ENCODE measurements at places on chromosomes 2 and 18.

DNA sequence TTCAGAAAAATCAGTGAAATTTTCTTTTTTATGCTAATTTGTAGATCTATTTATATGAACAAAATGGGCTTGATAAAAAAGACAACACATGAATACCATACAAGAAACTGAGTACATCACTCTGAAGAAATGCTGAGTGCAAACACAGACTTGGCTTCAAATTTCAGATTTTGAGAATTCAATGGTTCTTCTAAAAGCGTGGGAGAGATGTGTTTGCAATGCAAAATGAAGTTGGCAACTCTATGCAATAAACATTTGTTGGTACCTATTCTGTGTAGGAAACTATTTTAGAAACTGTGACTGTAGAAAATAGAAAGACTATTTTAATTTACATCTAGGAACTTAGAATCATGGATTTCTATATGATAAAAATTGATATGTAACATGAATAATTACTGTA is 1834.1 kb upstream of the CELF4 start:
- DNase-seq = no peak

- DNase-seq = no peak
Observed at GRCh38 chr2:190455358-190456095, 47.4 kb downstream of the MFSD6 start.

- no peak for DNase-seq
Observed at GRCh38 chr2:59005836-59006615, 764.9 kb upstream of the FANCL start.

DNA sequence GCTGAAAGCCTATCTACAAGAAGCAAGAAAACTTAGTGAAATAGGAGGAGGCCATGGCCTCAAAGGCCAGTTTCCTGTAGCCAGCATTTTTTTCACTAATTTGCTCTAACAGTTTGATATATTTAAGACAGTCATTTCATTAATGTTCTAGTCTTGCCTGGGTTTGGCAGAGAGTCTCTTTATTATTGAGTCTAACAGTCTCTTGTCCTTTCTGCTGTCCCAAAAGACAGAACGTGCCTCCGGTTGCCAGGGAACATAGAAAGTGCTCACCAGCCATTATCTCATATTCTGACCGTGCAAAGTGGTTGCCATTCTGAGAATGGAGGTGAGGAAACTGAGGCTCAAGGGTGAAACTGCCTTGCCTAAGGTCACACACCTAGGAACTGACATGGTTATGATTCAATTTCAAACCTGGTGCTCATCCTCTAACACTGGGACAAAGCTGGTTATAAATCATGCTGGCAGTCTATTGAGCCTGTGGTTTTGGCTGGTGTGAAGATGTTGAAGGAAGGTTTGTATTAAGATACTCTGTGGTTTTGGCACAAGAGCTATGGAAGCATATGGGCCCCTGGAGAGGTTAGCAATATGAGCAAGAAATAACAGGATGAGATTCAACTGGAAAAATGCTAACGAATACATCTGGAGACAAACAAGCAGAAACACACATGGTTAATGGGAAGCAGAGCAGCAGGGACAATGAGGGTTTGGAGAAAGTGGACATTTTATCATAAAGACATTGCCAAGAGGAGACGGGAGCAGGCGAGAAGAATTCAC is 903.3 kb upstream of the KLHL29 start:
- DNase-seq = no peak

GRCh38 chr2:231356466-231356844 is 39.1 kb upstream of the B3GNT7 start:
- no peak for DNase-seq

GRCh38 chr2:206457188-206457634 is 13.9 kb downstream of the ADAM23 start:
- DNase-seq = no peak

- no peak for DNase-seq
Observed at GRCh38 chr2:143513081-143513480, 383.9 kb downstream of the ARHGAP15 start.

GRCh38 chr2:231542136-231542535 is 11.9 kb upstream of the NMUR1 start:
- DNase-seq = no peak

DNA sequence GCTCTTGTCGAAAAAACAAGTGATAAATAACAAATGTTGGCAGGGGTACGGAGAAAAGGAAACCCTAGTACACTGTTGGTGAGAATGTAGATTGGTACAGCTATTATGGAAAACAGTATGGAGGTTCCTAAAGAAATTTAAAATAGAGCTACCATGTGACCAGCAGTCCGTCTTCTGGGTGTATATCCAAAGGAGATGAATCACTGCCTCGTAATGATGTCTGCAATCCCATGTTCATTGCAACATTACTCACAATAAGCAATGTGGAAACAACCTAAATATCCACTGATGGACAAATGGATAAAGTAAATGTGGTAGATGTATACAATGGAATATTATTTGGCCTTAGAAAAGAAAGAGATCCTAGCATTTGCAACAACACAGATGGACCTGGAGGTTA is 50.6 kb downstream of the SLC16A14 start:
- no peak for DNase-seq

DNA sequence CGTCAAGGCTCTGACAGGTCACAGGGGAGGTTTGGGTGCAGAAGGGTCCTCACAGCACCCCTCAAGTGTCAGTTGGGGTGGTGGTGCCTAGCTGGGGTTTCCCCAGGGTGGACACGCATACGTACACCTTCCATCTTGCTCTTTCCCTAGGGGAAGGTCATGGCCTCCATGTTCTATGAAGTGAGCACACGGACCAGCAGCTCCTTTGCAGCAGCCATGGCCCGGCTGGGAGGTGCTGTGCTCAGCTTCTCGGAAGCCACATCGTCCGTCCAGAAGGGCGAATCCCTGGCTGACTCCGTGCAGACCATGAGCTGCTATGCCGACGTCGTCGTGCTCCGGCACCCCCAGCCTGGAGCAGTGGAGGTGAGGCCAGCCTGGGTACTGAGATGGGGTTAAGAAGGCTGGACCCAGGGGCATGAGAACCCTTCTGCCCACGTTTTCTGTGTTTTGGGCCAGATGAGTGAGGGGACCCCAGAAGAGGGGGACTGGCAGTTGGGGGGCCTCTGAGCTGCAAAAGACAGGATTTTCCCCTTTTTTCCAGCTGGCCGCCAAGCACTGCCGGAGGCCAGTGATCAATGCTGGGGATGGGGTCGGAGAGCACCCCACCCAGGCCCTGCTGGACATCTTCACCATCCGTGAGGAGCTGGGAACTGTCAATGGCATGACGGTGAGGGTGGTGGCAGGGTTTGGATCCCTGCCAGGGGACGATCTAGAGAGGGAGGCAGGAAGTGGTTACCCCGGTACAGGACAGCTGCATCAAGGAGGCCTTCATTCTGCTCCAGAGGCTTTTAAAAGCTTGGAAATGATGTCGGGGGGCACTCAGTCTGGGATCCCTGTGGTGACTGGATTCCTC is 20.9 kb downstream of the SLC30A3 start:
- DNase-seq = no peak

DNA sequence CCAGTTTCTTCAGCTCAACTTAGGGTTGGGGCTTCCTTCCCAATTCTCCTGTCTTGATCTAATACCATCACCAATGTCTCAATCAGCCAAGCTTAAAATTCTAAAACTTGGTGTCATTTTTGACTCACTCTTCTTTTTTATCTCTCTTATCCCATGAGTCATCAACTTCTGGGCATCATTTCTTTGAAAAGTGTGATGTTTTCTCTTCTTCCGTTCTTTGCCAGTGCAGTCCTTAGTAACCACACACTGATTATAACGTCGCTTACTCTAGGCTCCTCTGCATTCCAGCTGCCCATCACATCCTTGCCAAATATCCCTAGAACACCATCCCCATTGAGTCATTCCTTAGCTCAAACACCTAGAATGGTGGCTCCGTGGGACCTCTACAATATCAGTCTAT is 27.4 kb upstream of the MRO start:
- DNase-seq = no peak

DNA sequence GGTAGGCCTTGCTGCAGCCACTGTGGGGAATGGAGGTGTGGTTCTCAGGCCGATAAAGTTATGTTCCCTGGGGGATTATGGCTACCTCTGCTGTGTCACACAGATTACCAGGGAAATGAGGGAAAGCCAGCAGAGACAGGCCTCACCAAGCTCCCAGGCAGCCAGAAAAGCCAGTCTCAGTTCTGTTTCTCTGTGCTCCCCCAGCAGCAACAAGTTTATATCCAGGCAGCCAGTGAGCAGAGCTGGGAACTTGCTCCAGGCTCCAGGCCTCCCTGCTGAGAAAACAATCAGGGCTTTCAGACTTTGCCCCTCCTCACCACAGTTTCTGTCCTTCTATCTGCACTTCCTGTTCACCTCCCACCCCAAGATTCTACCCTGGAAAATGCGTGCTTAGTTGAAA is 596.6 kb upstream of the GYPC start:
- no peak for DNase-seq

- no peak for DNase-seq
Observed at GRCh38 chr2:132477436-132477835, 60.8 kb downstream of the GPR39 start.

- no peak for DNase-seq
Observed at GRCh38 chr2:128617661-128618060, 299.0 kb upstream of the HS6ST1 start.

DNA sequence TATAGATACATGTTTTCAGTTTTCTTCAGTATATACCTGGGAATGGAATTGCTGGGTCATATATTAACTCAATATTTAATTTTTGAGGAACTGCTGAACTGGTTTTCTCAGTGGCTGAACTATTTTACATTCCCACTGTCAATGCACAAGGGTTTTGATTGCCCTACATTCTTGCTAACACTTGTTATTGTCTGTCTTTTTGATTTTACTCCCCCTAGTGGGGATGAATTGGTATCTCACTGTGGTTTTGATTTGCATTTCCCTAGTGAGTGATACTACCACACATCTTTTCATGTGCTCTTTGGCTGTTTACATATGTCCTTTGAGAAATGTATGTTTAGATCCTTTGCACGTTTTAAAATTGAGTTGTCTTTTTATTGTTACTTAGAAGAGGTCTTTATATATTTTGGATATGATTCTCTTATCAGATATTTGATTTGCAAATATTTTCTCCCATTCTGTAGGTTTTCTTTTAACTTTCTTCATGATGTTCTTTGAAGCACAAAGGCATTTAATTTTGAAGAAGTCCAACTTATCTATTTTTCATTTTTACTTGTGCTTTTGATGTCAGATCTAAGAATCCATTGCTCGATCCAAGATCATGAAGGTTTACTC is 36.2 kb downstream of the ASB1 start:
- no peak for DNase-seq

GRCh38 chr2:204680576-204680975 is 135.3 kb downstream of the PARD3B start:
- DNase-seq = no peak

- no peak for DNase-seq
Observed at GRCh38 chr18:13183359-13183758, 35.2 kb upstream of the LDLRAD4 start.

DNA sequence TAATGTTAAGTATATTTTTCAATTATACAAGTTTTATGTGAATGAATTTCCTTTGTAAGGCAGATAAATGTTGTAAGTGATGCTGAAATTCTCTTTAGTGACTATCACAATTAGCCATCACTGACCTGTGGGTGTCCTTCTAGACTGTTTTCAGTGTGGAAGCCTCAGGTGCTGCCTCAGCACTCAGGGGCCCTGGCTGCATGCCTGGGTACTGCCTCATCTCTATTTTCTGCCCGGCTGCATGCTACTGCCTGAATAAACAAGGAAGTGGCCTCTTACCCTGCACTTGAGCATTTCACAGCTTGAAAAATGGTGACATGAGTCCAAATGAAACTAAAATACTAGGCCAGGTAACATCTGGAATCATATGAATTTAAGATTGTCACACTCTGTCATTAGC is 787.6 kb upstream of the SALL3 start:
- DNase-seq = no peak

DNA sequence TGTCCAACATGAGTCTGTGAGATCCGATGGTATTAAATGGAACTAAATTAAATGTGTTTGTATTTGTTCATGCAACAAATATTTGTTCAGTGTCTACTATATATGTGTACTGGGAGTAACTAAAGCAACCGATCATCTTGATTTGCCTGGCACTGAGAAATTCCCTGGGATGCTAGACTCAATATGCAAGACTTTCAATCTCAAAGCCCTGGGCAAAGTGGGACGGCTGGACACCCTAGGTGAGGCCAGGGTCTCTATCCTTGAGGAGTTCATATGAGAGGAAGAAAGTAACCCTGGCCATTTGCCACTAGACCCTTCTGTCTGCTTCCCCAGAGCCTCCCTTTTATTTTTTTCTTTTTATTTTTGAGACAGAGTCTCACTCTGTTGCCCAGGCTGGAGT is 44.0 kb upstream of the HPCAL1 start:
- no peak for DNase-seq

GRCh38 chr2:237192881-237193280 is 107.2 kb downstream of the COPS8 start:
- DNase-seq = no peak

DNA sequence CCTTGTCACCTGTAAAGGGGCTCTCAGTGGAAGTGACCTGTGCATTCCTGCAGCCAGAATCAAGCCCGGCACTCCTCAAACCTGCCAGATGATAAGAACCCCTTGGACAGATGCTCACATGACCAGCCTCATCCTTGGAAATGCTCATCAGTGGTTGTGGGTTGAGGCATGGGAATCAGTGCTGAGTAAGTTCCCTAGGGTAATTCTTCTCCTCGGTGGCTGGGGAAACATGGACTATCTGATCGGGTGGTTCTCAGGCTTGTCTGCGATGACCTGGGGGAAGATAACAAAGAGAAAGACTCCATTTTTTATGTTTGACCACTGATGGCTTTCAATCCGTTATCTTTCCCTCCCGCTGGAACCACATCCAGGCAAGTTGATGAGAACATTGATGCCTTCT is 84.0 kb downstream of the SPP2 start:
- DNase-seq = no peak

DNA sequence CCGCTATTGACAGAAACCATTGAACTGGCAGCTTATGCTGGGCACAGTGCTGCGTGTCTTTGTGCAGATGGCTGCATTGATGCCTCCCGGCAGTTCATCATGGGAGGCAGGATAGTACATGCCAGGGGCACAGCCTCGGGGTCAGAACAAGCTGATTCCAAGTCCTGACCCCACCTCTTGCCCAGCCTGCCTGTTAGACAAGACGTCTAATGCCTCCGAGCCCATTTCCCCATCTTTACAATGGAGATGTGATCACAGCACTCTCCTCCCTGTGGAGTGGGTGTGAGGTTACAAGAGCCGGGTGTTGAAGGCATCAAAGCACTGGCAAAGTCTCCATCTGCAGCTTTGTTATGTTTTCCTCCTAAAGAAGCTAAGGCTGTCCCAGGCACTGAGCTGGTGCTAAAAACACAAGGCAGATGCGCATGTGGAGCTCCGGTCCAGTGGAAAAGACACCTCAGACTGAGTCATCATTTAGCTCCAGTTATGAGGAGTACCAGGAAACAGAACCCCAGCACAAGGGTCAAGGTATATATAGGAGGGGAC is 125.7 kb upstream of the EPAS1 start:
- DNase-seq = no peak

GRCh38 chr2:69781321-69782248 is 39.7 kb downstream of the ANXA4 start:
- no peak for DNase-seq
